Uterus (tissue), 4 donors: ENCODE measurements at places on chromosomes 7 and 10.

- no peak for DNase-seq
Measured at GRCh38 chr7:93574269-93574645, 267 bp downstream of the CALCR start.

DNA sequence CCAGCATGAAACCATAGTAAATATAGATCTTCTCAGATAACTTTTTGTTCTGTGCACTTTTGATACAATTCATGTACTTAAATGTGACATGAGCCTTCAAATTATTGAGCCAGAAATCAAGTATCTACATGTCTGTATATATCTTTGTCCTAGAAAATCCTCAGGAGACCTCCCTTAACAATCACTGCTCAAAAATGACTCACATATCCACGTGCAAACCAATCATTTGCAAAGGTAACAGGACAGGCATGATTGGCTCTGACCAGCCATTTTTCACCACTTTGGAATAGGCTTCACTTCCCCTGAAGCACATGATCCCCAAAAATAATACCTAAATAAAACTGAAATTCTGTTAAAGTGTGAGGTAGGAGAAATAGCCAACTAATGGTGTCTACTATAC lies 902.5 kb downstream of the PCDH15 start:
- DNase-seq = no peak

DNA sequence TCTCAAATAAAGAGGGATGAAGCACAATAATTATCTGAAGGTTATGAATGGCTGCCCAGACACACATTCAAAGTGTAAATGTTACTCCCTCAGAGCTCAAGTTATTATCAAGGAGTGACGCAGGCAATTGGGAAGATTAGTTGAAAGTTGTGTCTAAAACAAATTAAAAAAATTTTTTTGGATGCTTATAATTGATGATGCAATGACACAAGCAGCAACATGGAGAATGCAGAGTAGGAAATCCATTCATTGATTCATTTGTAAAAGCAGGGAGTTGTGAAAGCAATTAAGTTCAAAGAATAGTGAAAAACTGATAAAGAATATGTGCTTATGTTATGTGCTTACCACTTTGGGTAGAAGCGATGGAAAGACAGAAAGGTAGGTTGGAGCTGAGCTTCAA lies 120.4 kb downstream of the CDK6 start:
- DNase-seq = no peak

DNA sequence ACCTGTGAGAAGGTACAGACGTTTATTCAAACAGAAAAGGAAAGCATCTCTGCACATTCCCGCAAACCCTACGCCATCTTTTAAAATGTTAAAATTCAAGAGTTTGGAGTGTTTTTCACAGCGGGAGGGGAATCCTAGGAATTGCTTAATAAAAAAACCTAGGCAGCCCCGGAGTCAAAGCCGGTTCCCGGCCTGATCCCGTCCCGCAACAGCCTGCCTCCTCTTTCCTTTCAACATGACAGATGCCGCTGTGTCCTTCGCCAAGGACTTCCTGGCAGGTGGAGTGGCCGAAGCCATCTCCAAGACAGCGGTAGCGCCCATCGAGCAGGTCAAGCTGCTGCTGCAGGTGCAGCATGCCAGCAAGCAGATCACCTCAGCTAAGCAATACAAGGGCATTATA lies 123.0 kb upstream of the VSTM2A start:
- no peak for DNase-seq

DNA sequence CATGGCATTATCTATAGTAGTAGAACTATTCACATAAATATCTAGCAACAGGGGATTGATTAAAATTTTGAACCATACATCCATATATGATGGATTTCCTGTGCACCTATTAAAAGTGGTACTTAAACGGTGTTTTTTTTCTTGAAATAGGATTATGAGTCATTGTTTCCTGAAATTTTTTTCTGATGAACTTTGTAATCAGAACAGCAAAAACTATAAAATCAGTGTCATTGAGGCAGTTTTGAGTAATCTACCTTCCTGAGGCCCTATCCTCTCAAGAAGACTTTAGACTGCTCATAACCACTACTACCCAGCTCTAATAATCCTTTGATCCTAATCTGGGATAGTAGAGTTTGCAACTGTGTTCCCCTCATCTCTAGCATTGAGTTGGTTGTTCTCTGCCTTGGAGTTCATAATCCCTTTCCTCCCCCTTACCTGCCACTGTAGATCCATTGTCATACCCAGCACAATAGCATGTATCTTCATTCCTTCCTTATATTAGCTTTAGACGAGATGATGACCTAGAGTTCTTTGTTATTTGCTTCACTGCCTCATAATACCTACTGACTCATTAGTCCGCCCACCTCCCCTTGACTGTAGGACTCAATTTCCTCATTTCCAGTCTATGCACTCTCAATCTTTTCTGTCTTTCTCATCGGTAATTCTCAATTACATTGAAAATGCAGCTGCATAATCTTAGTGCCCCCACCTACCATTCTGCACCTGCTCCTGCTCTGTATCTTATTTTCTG lies 133.4 kb downstream of the LRRC4 start:
- DNase-seq = no peak

DNA sequence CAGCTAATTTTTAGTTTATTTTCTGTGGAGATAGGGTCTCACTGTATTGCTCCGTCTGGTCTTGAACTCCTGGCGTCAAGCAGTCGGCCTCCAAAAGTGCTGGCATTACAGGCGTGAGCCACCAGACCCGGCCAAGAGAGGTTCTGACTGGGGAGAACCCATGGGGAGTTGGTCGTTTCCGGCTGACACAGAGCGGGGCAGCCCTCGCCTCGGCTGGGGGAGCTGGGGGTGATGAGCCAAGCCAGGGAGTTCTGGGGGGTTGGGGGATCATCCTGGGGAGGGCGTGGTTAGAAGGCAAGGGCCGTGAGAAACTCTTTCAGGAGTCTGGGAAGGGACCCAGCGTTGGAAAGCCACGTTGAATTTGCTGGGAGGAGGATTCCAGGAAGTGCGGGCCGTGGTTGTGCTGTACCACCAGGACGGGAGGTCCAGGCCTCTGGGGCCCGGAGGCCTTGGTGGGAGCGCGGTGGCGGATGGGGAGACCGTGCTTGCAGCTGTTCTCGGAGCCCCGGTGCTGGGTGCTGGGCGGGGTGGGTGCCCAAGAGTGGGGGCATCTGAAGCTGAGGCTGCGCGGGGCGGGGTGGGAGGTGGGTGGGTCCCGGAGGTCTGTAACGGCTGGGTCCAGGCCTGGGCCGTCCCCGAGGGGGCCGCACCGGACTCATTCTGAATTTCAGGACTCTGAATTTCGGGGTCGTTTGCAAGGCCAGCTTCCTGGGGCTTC lies 8.4 kb upstream of the ZNF853 start:
- DNase-seq = no peak

GRCh38 chr10:24894309-24894708 lies 58.1 kb downstream of the PRTFDC1 start:
- no peak for DNase-seq

DNA sequence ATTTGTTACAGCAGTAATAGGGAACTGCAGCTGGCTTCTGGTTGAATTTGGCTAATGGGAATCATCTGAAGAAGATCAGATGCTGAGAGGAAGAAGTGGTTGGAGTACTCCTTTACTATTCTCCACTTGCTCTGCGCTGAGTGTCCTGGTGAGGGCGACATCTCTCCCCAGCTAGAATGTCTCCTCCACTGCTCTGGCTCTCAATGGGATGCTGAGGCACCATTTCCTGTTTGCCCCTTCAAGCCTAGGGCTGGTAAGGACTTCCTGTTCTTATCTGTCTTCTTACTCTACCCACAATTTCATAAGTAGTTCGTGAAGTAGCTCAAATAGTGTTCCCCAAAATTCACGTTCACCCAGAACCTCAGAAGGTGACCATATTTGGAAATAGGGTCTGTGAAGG lies 43.2 kb upstream of the TES start:
- no peak for DNase-seq

GRCh38 chr7:2009541-2010001 lies 223.2 kb downstream of the MAD1L1 start:
- DNase-seq = no peak

DNA sequence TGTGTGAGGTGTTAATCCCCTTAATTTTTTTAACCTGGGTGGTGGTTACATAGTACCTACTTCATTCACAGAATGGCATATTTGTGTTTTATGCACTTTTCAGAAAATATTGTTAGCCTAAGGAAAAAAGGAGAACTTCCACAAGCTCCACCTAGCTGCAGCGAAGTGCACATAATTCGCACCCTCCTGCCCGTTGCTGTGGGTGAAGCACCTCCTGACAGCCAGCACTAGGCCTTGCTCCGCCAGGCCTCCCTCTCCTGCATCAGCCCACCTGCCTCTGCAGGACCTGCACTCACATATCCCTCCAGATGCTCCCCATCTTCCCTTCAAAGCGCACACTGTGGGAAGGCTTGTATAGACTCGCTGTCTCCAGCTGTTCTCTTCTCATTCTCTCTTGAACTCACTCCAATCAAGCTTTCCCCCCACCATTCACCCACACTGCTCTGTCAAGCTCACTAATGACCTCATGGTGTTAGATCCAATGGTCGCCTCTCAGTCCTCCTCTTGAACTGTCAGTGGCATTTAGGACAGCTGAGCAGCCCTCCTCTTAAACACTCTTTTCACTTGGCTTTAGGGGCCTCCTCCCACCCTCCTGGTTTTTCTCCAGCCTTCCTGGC lies 20.7 kb upstream of the GRID1 start:
- no peak for DNase-seq

- no peak for DNase-seq
Measured at GRCh38 chr7:55084307-55084706, 65.5 kb downstream of the EGFR start.

- peak; percentile 58 for DNase-seq
Measured at GRCh38 chr10:69866688-69867461, 65.2 kb downstream of the COL13A1 start.

GRCh38 chr7:39605087-39605486 lies 18.3 kb upstream of the RALA start:
- DNase-seq = no peak

GRCh38 chr7:115346685-115347084 lies 424.8 kb downstream of the MDFIC start:
- no peak for DNase-seq

GRCh38 chr7:6269527-6269926 lies 2.9 kb downstream of the CYTH3 start:
- no peak for DNase-seq

GRCh38 chr7:5396999-5397663 lies 26.5 kb downstream of the TNRC18 start:
- DNase-seq = peak; percentile 84

- no peak for DNase-seq
Measured at GRCh38 chr10:61406736-61407135, 46.4 kb downstream of the TMEM26 start.

GRCh38 chr7:6653071-6654003 lies 16.2 kb downstream of the ZNF316 start:
- DNase-seq = no peak

DNA sequence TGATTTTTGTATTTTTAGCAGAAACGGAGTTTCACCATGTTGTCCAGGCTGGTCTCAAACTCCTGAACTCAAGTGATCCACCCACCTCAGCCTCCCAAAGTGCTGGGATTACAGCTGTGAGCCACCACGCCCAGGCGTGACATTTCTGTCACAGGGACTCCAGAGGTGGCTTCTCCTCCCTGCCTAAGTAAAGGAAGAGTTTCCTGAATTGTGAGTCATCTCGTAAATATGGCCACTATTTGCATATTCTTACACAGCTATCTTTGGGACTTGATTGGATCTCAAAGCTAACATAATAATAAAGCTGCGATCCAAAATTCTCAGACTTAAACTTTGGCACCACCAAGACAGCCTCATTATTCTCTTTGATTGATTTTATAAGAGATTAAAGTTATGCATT lies 50.1 kb downstream of the ADARB2 start:
- DNase-seq = no peak

GRCh38 chr10:4013651-4014121 lies 228.7 kb upstream of the KLF6 start:
- DNase-seq = no peak

DNA sequence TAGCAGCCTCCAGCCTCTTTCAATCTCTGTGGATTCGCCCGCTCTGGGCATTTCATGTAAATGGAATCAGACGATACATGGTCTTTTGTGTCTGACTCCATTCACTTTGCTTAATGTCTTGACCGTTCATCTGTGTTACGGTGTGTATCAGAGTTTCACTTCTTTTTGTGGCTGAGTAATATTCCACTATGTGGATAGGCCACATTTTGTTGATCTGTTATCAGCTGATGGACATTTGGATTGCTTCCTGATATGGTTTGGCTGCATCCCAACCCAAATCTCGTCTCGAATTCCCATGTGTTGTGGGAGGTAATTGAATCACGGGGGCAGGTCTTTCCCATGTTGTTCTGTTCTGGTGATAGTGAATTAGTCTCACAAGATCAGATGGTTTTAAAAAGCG lies 109.0 kb downstream of the LHPP start:
- DNase-seq = no peak

DNA sequence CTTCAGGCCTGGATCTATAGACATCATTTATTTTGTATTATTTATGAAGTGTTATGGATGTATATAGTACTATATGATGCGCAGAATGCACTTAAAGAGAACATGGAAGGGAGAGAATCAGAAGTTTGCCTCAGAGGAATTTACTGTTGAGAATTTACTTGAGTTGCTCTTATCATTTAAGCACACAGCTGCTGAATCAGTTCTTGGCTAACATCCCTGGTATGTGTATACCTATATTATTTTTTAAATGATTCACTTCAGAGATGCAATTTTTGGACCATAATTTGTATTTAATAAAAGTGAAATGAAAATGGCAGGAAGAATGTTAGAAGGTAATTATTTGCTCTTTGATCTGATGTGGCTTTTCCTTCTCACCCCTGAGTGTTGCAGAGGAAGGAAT lies 191.6 kb downstream of the BICC1 start:
- no peak for DNase-seq

DNA sequence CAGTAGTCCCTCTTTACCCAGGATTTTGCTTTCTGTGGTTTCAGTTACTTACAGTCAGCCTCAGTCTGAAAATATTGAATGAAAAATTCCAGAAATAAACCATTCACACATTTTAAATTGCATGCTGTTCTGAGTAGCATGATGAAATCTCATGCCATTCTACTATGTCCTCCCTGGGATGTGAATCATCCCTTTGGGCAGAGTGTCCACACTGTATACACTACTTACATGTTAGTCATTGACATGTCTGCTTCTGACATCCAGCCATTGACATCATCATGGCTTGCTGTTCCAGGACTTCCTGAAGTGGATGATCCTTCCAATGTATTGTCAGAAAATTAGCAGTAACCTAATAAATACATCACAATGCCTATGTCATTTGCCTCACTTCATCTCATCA lies 34.6 kb upstream of the MALRD1 start:
- no peak for DNase-seq
